ENCODE measurements at places on chromosomes 11 and 22.

- no peak for DNase-seq
Measured at GRCh38 chr11:62896049-62896448, 15.4 kb downstream of the SLC3A2 start.

- DNase-seq, result no peak
Measured at GRCh38 chr11:69013009-69013951, at the start of gene MRGPRF. MRGPRF (minus strand) TSS chr11:69013246; CDS start chr11:69009901, 3,345 bp downstream.

- no peak for DNase-seq
Measured at GRCh38 chr11:67680696-67681470, 6.5 kb upstream of the ALDH3B2 start.

DNA sequence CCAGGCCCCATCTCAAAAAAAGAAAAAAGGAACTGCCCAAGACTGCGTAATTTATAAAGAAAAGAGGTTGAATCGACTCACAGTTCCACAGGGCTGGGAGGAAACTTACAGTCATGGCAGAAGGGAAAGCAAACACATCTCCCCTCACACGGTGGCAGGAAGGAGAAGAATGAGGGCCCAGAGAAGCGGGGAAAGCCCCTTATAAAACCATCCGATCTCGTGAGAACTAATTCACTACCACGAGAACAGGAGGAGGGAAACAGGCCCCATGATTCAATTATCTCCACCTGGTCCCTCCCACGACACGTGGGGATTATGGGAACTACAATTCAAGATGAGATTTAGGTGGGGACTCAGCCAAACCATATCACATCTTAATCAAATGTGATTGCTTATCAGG, 82.2 kb downstream of the BUD13 start:
- peak; percentile 12 for DNase-seq

- no peak for DNase-seq
Measured at GRCh38 chr11:28713850-28714249, 605.7 kb downstream of the METTL15 start.
